Stimulated activated CD8-positive, alpha-beta memory T cell treated with anti-CD3 and anti-CD28 coated beads, Interleukin-4, amount 100 ng/mL, for 48 hours (primary cell): ENCODE measurements at places on chromosomes 7 and 10.

GRCh38 chr10:92699518-92700381, 10.0 kb downstream of the HHEX start:
- peak; percentile 45 for DNase-seq

- DNase-seq, result no peak
These were observed 60.0 kb upstream of the SLC35B4 start for GRCh38 chr7:134376693-134377092.

GRCh38 chr7:77858278-77858677, 59.7 kb downstream of the PHTF2 start:
- DNase-seq, result no peak

DNA sequence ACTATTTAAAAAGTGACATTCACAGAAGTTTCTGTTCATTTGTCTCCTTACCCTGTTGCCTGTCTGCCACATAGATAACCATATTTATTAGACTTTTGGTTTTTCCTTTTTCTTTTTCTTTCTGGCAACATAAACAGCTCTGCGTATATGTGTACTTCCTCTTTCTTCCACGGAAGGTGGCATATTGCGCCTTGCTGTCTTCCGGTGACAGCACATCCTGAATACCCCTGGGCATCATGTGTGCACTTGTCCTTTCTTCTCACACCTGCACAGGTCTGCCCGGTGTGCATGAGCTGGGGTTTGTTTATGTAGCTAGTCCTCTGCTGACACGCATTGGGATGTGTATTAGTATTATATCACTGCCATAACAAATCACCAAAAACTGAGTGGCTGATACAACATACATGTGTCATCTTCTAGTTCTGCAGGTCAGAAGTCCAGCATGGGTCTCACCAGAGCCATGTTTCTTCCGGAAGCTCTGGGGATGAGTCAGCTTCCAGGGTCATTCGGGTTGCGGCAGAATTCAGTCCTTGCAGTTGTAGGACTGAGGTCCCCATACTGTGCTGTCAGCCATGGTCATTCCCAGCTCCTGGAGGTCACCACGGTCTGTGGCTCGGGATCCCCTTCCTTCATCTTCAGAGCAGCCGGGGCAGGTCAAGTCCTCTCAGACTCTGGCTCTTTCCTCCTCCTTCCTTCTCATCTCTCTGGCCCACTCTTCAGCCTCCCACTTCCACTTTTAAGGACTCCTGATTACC, 596.0 kb upstream of the FOXK1 start:
- DNase-seq, result no peak

DNA sequence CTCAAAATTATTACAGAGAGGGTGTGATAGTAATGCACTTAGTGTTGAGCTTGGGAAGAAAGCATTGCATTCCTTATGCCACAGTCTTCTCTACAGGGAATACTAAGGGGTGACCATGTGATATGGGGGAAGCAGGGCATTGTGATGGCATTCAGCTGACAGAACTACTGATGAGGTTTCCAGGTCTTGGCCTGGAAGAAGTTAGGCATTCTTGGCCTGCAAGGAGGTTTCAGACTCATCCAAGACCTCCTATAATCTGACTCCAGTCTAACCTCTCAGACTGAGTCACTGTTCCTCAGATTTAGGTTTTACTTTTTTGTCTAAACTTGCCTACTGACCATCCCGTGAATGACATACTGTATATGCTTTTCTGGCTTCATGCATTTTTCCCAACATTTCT, 7.9 kb downstream of the STMP1 start:
- DNase-seq, result no peak

DNA sequence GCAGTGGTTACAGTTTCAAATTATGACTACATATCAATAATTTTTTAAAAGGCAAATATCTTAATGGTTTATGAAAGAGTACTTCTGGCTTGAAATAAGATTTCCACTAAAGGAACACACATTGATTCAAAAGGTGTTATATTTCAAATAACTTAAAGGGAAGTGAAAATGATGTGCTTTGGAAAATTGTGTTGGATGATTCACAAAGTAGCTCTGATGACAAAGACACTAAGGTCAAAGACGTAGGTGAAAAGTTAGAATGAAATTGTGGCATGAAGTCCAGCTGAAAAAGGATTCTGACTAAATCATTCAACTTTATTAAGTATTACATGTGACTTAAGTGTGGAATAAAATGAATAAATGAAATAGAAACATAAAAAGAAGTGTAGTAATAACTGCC, 20.8 kb upstream of the OR2A5 start:
- DNase-seq, result no peak

DNA sequence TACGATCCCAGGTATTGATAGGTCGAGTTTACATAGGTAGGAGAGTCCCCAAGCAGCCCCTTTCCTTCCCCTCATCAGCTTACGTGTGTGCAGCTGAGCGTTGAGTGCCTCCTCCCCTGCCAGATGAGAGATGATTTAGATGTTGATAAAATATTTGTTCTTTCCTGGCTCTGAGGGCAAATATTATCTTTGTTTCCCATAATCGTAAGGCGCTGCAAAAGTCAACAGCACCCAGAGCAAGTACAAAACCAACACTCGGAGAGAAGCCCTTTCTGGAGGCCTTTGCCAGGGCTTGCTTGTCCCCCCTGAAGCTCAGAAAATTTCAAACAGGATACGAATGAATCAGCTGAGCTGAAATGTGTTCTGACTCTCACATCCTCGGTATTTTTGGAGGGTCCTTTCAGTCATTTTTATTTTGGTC, 683.2 kb downstream of the LRMDA start:
- no peak for DNase-seq

DNA sequence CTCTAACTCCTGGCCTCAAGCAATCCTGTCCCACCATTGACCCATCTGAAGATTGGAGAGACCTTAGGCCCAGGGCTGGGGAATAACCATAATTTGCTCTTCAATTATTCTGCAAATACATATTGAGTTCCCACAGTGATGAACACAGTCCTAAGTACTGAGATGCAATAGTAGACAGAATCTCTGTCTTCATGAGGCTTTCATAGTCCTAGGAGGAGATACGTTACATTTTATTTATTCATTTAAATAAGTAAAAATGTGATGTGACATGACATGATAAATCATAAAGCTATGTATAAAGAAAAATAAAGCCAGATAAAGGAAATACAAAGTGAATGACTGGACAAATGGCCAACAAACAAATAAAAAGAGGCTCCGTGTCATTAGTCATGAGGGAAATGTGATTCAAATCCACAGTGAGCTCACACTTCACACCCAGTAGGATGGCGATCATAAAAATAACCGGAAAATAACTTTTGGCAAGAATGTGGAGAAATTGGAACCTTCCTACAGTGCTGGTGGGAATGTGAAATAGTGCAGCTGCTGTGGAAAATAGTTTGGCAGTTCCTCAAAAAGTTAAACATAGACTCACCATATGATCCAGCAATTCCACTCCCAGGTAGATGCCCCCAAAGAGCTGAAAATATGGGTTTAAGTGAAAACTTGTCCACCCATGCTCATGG, 52.1 kb upstream of the JCAD start:
- DNase-seq, result no peak

DNA sequence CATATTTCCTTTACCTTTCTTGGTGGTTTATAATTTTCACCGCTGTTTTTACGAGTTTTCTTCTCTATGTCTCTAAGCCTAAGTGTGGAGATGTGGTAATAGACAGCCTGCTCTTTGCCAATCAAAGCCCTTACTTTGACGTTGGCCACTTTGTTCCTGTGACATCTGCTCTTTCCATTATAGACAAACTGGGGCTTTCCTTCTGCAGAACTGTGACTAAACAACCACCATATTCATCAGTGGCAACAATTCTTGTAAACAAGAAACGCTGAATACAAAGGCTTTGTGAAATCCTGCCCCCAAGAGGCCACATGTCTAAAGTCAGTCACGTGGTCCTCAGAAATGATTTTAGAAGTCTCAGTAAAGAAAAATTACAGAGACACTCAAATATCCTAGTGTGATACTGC, 59.6 kb upstream of the CAPZA2 start:
- DNase-seq, result peak; percentile 39

DNA sequence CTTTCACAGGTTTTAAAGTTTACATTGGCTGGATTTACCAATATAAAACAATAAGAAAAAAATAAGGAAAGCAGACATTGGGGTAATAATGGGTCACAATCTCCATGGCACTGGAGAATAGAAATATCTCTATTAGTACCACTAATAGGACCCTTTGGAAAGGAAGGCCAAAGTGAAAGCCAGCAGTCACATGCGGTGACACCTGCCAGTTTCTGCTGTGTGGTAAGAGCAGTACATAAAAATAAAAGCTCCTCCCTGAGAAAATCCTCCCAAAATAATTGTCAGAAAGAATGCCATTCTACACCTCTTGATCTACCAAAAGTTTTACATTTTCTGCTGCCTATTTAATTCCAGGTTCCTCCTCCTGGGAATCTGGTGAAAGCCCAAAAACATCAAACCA, 30.4 kb upstream of the SLC13A1 start:
- DNase-seq, result no peak

DNA sequence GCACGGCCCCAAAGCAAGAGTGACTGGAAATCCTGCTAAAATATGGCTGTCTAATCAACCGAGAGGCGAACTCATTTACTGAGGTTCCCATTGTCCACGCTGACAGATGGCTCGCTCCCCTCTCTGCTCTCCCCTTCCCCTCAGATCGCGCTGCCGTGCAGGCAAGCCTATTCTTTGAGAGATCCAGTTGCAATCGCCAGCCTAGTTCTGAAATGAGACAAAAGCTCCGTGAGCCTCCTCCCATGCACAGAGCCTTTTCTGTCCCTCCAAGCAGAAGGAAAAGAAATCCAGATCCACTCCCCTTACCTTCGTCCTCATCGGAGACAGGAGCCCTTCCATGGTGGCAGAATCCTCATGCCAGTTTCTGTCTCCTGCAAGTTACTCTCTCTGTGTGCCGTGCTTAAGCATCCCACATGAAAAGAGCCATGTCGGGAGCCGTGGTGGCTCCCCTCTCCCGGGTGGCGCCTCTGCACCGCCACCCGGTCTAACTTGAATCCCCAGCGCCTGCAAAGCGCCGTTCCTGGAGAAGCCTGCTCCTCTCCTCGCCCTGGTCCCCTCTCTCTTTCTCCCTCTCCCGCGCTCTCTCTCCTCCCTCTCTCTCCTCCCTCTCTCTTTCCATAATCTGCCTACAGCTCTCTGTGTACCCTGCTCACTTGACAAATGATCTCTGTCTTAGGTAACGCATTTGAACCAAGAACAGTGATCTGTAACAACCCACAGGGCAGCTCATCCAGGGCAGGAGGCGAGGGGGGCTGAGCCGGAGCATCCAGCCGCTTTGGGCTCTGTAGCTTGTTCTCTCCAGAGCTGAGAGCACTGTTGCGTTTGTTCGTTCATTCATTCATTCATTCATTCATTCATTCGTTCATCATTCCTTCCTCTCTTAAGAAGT, 156.8 kb downstream of the FRMD4A start:
- DNase-seq, result peak; percentile 29

DNA sequence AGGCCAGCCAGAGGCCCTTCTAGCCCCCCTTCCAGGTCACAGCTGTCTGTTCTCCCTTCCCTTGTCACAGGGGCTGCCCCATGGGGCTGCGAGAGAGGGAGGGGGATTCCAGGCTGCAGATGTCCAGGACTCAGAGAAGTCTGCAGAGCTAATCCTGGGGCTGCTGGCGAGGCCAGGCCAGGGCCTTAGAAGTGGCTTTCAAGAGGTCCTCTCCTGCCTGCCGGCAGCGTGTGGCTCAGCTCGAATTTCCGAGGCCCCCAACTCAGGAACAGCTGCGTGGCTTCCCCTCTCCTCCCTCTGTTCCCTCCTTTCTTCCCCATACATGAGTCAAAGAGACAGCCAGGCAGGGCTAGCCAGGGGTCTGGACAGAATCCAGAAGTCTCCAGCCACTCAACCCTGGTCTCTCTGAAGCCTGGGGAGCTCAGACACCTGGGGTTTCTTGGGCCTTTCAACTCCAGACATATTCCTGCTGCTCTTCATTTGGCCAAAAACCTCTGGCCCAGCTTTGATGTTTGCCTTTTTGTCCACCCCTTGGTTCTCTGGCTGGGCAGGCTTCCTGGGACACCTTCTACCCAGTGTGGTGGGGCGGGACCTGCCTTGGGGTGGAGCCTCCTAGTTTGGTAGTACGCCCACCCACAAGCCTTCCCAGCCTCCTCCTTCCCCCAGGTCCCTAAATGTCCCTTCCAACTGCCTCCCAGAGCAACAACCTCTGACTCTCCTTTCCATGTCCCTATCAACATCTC, 21.8 kb upstream of the EIF5AL1 start:
- DNase-seq, result no peak

GRCh38 chr10:7551950-7552716, 114.6 kb downstream of the ITIH5 start:
- no peak for DNase-seq

- no peak for DNase-seq
These were observed 77.1 kb downstream of the ITGB8 start for GRCh38 chr7:20407585-20408466.

DNA sequence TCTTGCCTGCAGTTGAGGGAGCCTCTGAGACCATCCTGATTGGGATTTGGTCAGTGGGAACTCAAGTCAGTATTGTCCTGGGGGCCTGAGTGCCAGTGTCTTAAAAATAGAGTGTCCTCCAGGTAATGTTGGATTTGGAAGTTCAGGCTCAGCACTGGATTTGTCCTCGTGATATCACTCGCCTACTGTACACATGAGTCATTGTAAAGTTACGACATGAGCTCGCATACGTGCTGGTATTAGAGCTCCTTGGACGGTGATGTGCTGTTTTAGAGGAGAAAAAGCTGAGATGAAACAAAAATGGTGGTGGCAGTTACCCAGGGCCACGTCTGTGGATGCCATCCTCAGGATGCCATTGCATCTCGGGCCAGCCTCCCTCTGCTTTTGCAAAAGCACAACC, 78.2 kb downstream of the MGMT start:
- no peak for DNase-seq

GRCh38 chr10:98509745-98510144, 63.0 kb upstream of the HPS1 start:
- DNase-seq, result no peak

GRCh38 chr7:139035586-139036353, at the start of gene ZC3HAV1L:
Gene ZC3HAV1L (minus strand): TSS chr7:139036042. CDS start chr7:139036017, 25 bp downstream.
- peak; percentile 80 for DNase-seq

- DNase-seq, result no peak
These were observed 374.2 kb upstream of the SEMA3A start for GRCh38 chr7:84568781-84569180.

GRCh38 chr10:117727421-117727820, 184.9 kb downstream of the EMX2 start:
- no peak for DNase-seq

DNA sequence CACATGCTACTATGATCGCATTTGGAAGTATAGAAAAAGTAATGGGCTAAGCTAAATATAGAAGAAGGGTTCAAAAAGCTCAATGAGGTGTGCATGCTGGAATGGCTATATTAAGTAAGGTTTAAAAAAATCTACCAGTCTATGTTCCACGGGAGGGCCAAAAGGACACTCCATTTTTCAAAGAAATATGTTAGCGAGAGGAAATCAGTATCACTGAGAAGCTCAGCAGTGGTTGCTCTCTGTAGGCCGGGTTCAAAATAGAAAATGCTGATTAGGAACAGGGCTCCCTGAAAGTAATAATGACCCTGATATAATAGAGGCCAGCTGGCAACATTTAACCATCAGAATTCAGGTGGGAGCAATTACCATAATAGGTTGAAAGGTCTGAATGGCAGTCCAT, 224.5 kb upstream of the SEMA3E start:
- no peak for DNase-seq

GRCh38 chr10:110444004-110444337, 53.7 kb upstream of the DUSP5 start:
- DNase-seq, result peak; percentile 11

GRCh38 chr7:117623606-117624005, 143.8 kb downstream of the CFTR start:
- DNase-seq, result no peak
